ENCODE measurements at places on chromosomes 1 and 21.

- DNase-seq, result no peak
Observed at GRCh38 chr1:77018761-77019160, 151.5 kb downstream of the ST6GALNAC5 start.

DNA sequence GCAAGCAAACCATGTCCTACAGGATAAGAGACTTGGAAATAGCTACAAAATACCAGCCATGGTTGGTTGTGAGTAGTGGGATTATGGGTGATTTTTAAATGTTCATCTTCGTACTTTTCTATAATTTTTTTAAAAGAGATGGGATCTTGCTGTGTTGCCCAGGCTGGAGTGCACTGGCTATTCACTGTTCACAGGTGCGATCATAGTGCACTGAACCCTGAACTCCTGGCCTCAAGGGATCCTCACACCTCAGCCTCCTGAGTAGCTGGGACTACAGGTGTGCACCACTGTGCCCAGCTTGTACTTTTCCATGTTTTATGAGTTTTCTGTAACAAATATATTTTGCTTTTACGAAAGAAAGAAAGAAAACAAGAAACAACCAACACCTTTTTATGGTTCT, 224.2 kb downstream of the FOXD2 start:
- no peak for DNase-seq

GRCh38 chr1:224669403-224669802, 53.3 kb downstream of the CNIH3 start:
- no peak for DNase-seq

DNA sequence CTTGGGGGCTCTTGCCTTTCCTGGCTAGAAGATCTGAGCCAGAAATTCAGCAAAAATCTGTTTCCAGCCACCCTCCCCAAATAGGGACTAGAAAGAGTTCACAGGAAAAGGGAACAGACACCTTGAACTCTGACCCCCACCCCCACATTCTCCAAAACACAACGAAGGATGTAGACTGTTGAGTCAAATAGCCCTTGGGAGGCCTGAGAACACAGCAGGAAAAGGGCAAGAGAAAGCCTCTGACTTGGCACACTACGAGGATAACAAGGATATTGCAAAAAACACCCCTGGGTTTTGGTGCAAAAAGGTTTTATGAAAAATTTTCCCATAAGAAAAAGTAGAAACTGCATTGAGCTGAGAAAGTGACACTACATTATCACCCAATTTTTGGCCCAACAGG, 1.9 kb upstream of the YRDC start:
- no peak for DNase-seq

- no peak for DNase-seq
Observed at GRCh38 chr1:51284487-51284954, 45.8 kb downstream of the TTC39A start.

GRCh38 chr1:5796028-5796427, 196.2 kb downstream of the NPHP4 start:
- no peak for DNase-seq

All from naive thymus-derived CD8-positive, alpha-beta T cell (primary cell).